KBM-7 (cell line): ENCODE measurements at places on chromosomes 2 and 18.

GRCh38 chr2:120669971-120670370 is 65.7 kb upstream of the GLI2 start:
- no peak for DNase-seq

GRCh38 chr2:185785851-185786473 is 47.4 kb downstream of the FSIP2 start:
- no peak for DNase-seq

GRCh38 chr18:76281565-76281964 is 213.5 kb downstream of the ZNF516 start:
- no peak for DNase-seq

GRCh38 chr2:62426154-62426912 is 79.7 kb downstream of the TMEM17 start:
- no peak for DNase-seq

DNA sequence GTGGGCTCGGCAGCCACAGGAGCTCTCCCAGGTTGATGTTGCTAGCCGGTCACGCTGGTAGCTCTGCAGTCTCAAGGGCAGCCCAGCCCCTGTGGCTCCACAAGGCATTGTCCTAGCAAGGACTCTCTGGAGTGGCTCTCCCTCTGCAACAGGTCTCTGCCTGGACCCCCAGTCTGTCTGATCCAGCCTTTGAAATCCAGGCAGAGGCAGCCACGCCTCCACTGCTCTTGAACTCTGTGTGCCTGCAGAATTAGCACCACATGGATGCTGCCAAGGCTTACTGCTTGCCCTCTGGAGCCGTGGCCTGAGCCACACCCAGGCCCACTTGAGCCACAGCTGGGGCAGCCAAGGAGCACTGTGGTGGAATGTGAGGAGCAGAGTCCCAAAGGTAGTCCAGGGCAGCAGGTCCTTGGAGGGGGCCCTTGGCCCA is 43.0 kb upstream of the FAHD2A start:
- no peak for DNase-seq

- DNase-seq, result no peak
Measured at GRCh38 chr18:44508474-44508873, 172.2 kb upstream of the SETBP1 start.

DNA sequence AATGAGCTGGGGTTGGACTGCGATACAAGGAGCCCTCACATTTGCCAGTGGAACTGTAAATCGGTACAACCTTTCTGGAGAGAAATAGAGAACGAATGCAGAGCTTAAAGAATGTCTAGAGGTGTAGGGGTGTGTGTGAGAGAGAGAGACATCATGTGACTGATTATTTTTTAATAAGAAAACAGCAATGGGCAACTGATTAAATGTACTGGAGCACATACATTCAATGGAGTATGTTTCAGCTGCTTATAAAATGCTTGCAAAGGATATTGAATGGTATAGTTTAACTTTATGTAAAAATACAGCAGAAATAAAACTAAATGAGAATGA is 391 bp upstream of the TMEM17 start:
- no peak for DNase-seq
